ENCODE measurements at places on chromosomes 2 and 18.

- no peak for DNase-seq
These were observed 25.4 kb downstream of the MAP4K4 start for GRCh38 chr2:101722864-101723263.

DNA sequence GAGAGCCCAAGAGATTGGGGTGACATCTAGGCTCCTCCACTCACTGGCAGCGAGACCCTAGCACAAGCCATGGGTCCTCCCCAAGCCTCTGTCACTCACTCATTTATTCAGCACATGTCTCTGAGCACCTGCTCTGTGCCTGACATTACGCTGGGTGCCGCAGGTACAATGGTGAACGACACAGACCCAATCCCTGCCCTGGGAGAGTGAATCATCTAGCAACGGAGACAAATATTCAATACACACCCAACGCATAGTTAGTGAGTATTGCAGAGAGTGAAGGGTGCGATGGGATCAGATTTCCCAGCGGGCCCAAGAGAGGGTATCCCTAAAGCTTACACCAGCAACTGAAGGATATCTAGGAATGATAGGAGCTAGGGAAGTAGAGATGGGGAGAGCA, 45.5 kb downstream of the ZFP36L2 start:
- no peak for DNase-seq

- no peak for DNase-seq
These were observed 17.8 kb downstream of the RNF149 start for GRCh38 chr2:101290711-101291110.

DNA sequence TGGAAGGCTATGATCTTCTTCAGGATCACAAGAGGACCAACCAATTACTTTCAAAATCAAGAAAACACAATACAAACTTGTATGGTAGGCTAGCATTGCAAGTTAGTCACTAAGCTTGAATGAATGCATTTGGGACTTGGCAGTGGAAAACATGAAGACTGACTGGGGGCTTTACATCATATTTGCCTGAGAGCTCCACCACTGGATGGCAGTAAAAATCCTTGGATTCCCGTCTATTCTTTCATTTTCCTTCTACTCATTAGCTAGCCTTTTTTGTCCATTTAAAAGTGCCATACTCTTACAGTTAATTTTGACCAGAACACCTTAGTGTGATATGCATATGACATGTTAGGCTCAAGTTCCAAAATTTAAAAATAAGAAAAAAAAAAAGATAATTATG, 63.5 kb upstream of the RASGRP3 start:
- DNase-seq = peak; percentile 39

DNA sequence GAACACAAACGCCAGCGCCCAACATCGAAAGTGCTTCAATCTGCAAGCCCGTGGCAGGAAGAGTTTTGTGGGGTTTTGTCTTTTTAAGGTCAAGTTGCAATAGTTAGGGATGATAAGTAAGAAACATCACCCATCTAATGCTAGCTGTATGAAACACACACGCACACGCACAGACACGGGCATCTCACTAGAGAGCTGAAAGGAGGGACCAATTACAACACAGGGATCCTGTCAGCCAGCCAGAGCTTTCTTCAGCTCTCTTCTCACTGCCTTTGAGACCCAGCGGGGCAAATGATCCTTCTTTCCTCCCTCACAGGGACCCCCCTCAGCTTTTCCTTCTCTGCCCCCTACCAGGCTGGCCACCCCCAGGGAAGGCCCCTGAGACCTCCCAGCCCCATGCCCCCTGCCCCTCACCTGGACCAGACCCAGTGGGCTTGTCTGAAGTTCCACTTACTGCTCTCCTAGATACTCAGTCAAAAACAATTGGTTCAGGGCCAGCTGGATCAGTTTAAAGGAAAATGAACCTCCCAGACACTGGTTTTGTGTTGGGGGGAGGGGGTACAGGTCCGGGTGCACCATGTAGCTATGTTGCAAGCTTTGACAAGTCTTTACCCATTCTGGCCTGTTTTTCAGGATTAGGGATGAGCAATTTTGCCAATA, 17.9 kb downstream of the CYP26B1 start:
- DNase-seq = no peak

DNA sequence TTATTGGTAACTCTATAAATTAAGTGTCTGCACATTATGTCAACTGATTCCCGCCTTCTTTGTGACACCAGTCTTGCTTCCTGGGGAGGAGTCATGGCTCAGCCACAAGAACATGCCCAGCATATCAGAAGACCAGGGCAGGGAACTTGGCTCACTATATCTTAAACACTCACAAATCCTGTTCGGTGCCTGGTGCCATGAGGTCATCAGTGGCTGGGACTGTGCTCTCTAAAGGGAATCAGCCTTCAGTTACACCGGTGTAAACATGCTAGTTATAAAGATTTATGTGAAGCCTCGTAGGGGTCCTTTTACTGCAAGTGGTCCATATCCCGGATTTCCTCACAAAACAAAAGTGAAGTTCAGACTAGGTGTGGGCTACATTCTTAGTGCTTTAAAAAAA, 73.1 kb upstream of the ZNF521 start:
- DNase-seq = no peak

DNA sequence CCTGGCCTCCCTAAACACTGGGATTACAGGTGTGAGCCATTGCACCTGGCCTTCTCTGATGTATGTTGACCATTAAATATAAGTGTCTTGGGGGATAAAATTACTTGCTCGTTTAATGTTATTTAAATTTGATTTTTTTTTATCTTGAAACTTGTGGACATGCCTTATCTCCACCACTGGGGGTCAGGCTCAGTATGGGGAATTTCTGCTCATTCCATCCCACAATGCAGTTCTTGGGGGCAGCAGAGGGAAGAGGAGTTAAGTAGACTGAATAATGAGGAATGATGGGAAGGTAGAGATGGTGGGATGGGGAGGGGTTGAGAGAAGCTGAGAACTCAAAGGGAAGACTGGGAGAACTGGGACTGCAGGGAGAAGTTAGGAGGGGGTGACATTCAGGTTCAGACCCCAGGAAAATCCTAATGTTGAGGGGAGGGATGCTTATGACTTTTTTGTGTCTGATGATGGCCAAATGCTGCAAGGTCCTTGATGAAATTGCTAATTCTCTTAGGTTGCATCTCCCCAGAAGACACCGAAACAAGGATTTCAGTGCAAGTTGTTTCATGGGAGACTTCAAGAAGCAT, 174.2 kb downstream of the MIB1 start:
- peak; percentile 20 for DNase-seq

- DNase-seq = no peak
These were observed 8.1 kb downstream of the SP9 start for GRCh38 chr2:174342686-174343342.

DNA sequence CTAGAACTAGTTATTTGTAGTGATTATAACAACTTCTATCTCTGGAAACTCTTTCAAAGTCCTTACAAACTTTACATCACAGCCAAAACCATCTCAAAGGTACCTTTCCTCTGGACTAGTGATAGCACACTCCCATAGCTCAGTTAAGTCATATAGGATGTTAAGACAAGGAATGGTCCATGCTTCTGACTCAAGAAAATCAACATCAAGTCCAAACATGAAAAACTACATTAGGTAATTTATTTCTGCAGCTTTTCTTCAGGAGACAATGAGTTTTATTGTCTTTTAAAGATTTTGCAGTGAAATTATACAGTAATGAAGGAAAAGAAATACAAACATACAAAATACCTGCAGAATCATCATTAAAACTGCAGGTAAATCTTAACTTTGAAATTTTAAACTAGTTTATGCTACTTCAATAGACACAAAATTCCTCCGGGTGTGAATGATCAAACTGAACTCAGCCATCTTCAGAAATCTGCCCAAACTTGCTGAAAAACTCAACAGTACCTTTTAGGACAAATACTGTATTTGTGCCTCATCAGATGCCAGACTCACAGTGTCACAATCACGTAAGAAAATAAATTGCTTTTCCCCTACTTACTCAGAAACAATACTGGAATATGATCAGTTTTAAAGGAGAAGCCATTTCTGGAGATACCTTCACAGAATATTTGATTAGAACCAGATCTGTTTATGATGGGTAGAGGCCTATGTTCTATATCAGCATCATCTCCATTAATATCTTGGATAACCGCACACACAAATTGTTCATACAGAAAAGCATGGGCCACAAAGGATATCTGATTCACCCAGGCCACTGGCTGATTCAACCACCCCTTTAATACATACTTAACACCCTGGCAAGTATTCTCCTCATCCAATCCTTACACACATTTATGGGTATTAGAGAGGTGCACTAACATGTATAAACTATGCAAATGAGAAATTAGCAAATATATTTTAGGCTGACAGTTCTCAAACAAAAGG, 2.6 kb downstream of the TMEM131 start:
- DNase-seq = no peak

GRCh38 chr18:36901277-36901701, 72.4 kb downstream of the KIAA1328 start:
- no peak for DNase-seq

DNA sequence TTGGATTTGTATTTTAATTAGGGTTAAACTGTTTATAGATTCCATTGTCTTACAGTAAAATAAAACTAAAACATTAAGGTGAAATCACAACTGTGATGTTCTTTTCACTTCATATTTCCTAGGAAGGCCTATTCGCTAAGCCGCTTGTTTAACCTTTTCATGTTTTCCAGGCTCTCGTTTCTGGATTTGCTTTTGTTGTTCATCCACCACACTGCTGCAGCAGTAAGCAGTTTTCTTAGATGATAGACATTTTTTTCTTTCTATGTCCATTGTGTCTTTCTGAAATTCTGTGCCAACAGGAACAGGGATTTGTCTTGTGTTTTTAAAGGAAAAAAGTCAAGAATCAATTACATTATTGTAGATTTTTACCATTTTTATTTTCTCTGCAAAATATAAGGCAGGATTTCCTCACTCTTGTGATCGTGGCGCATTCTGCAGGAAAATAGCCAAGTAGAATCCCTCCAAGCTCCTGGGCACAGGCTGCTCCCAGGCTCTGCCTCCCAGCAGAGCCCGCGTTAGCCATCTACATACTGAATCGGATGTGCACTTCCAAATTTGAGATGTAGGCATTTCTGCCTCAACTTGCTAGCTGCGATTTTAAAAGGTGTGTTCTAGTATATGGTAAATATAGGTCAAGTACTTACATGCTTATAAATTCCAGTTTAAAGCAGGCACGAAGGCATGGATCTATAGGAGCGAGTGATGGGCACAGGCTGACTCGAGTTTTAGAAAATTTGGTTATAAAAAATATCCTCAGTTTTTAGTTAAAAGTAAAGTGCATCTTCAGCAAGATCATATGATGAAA, 10.2 kb downstream of the TSHZ1 start:
- DNase-seq = no peak

- DNase-seq = no peak
These were observed 18.3 kb upstream of the MAP4K4 start for GRCh38 chr2:101679037-101679726.

GRCh38 chr2:236160366-236161081, 7.7 kb downstream of the GBX2 start:
- no peak for DNase-seq

- DNase-seq = no peak
These were observed 99.1 kb upstream of the COL3A1 start for GRCh38 chr2:188875104-188875503.

DNA sequence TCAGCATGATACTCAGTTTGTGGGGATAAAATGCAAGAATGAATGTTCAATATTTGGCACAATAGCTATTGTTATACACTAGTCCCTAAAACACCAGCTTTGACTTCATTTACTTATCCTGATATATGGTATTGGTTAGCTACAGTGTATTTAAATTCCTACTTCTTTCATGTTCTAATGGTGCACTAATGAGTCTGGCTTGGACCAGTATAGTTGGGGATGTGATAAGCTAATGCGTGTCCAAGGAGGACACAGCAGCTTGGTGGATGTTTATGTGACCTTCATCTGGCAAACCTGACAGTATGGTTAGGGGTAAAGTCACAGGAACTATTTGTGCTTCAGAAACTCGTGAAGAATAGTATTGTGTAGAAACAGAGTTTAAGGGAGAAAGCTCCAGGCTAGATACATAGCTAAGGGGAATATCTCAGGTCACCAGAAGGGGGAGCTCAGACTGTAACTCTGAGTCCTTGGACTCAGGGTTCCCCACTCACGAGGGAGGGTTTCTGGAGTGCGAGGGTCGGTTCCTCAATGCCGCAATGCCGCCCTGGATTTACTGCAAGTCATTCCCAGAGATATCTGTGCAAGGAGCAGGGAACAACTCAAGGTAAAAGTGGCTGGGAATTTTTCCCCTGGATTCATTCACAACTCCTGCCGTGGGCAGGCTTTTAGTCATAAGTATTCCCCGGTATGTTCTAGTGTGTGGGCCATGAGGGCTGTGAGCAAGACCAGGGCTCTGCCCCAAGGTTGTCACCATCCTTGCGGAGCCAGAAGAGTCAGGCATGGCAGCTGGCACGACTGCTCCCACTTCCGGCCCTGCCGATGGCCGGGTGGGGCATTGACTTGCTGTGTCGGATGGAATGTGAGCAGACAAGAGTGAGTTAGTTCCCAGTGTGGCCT, 14.5 kb downstream of the IL1R2 start:
- DNase-seq = no peak

DNA sequence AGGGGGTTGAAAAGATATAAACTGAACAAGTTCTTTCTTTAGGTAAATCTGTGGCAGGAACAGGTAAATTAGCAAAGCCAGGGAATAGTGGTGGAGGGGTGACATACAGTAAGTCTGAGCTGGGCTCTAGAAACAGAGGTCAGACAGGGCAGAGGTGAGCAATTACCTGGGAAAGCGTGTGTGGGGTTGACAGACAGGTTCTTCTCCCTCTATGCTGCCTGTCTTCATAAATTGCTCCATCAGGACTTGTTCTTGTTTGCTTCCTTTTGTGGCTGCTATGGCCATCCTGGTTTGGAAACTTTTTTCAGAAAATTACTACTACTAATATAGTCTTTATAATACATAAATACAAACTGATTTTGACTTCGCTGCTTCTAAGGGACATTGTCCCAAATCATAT, 3.4 kb upstream of the ANKRD12 start:
- DNase-seq = no peak
